ENCODE measurements at places on chromosomes 11 and 22.
A peak's percentile ranks its signal among the peaks of the same experiment; 100 is the strongest.

- peak; percentile 74 for DNase-seq
Measured at GRCh38 chr22:37843741-37844089, 419 bp downstream of the ANKRD54 start.

DNA sequence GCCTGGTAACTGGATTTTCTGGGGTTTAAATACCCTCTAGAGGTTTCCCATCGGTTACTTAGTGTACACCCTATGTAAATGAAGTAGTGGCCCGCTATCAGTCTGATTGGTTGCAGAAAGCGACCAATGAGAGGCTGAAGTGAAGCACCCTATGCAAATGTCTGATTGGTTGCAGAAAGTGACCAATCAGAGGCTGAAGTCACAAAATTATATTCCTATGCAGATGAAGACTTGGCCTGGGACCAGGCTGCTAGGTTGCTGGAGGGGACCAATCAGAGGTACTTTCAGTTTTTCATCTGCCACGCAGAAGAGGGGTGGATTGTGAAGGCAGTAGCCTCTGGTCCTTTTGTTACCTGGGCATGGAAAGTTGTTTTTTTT, 134.8 kb downstream of the TBC1D22A start:
- no peak for DNase-seq

GRCh38 chr11:34859496-34859895, 56.7 kb downstream of the APIP start:
- DNase-seq = no peak

DNA sequence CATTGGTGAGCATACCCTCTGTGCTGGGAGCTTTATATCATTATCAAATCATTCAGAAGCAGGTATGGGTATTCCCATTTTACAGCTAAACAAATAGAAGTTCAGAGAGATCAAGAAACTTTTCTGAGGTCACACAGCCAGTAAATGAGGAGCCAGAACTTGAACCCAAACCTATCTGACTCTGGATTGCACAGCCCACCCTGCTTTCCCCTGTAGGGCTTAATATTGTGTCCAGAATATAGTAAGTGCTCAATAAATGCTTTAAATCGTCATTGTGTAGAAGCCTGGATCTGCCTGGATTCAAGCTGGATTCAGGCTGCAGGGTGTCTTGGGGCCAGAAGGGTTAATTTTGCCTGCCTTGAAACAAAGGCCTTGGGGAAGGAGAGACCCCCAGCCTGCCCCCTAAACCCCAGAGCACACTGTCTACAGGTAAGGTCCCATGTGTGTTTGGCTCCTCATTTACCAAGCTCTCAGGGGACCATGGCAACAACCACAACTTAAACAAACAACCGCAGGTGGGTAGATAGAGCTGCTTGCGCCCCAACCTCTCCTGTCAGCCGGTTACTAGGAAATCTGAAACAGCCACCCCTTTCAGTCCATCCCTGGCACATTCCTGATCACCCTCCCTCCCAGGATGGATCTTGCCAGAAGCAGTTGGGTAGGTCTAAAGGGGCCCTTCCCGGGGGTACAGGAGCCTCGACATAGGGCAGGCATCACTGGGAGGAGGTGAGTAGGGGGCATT, 3.0 kb upstream of the SEC14L3 start:
- peak; percentile 66 for DNase-seq

- DNase-seq = no peak
Measured at GRCh38 chr22:34997633-34998299, 68.2 kb upstream of the ISX start.

DNA sequence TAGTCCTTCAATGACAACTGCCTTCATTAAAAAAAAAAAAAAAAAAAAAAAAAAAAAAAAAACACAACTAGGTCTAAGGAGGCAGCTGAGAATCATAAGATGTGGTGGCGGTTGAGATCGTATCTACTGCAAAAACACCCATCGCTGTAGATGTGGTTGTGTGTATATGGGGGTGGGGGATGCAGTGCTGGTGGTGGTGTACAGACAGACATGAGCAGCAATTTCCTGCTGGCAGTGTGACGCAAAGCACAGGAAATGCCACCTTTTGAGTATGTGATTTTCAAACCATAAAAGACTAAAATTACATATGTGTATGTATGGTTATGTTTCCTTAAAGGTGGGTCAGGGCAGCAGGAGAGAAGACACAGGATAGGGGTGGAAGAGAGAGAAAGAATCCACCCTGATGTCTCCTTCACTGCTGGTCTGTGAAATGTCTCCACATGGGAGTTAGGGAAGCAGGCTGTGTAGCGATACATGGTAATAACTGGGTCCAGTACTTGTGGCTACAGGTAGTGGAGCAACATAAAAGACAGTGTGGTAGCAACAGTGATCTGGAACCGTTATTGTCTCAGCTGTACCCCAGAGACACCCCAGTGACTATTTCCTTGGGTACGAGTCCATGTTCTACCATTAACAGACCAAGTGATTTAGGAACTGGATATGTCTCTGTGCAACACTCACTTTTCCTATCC, 57.9 kb downstream of the SYTL2 start:
- DNase-seq = no peak

GRCh38 chr11:71446942-71447688, 1.1 kb downstream of the DHCR7 start:
- DNase-seq = peak; percentile 41

GRCh38 chr11:67267188-67268080, 1.2 kb downstream of the GRK2 start:
- no peak for DNase-seq

GRCh38 chr22:46547179-46547882, 9.9 kb upstream of the CELSR1 start:
- DNase-seq = no peak

DNA sequence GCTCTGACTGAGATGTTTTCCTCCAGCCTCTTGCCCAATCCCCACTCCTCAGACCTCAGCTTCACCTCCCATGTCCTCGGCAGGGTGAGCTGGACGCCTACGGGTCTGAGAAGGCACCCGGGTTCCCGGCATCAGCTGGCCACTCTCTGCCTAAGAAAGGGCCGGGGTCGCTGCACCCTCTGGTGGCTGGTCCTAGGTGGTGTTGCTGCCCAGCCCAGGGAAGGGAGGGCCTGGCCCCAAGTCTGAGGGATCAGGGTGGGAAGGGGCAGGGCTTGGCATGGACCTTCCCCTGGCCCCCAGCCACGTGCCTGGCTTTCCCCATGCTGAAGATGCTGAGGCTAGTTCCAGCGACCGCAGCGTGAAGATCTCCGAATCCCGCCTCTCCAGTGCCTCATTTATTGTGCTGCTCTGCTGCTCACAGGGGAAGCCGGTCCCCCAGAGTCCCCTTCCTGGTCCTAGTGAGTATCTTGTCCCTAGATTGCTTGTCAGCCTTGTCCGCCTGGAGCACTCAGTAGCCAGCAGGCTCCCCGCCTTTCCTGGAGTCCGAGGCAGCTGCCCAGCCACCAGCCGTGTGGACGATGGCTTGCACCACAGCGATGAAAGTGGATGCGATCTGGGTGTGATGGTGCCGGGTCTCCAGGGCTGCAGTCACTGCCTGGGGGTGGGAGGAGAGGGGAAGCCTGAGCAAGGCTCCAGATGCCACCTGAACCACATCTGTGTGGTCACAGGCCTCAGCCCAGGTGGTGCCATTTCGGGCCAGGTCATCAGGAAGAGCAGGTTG, 2.9 kb upstream of the GGT5 start:
- no peak for DNase-seq

- no peak for DNase-seq
Measured at GRCh38 chr11:27218421-27219038, 144.5 kb downstream of the CCDC34 start.

DNA sequence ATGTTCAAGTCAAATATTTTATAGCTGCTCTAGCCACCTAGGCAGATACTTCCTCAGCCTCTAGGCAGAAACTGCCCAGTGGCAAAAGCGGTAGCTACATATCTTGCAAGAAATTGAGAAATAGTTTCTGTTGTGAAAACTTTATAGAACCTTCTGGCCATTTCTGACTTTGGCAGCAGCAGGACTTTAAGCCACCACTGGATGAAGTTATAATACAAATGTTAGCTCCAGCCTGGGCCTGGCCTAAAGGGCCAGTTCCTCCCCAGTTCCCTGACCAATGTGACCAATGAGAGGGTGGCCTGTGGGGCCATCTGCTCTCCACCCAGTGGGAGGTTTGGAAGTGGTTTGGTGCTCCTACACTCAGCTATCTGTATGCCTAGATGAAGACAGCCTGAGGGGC, 254.0 kb upstream of the NARS2 start:
- DNase-seq = no peak

DNA sequence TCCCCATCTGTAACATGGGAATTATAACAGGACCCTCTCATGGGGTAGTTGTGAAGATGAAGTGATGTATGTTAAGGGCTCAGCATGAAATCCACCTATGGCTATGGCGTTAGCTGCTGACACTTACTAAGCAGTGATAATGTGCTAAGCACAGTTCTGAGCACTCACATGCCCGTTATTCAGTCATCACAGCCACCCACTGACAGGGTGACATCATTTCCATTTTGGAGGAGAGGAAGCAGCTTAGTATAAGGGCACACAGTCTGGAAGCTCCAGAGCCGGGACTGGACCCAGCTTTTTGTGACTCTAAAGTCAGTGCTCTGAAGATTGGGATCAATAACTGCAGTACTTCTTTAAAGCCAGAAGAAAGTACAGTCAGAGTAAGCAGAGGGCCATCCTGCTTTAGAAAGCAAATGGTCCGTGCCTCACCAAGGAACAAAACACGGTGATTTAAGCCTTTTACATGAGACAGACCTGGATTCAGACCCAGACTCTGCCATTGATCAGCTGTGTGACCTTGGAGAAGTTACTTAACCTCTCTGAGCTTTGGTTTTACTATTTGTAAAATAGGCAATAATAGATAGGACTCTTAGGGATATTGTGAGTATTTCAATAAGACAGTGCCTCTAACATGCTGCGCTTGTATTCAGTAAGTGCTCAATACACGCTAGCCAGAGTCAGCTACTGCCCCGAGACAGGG, 61.5 kb downstream of the SGSM1 start:
- no peak for DNase-seq

- DNase-seq = peak; percentile 7
Measured at GRCh38 chr11:40924915-40925314, 534.5 kb downstream of the LRRC4C start.

DNA sequence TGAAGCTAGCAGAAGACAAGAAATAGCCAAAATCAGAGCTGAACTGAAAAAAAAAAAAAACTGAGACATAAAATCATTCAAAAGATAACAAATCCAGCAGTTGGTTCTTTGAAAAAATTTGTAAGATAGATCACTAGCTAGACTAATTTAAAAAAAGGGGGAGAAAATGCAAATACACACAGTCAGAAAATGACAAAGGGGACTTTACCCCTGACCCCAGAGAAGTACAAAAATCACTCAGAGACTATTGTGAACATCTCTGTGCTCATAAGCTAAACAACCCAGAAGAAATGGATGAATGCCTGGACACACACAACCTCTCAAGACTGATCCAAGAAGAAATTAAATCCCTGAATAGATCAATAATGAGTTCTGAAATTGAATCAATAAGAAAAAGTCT, 914.3 kb upstream of the API5 start:
- DNase-seq = no peak

DNA sequence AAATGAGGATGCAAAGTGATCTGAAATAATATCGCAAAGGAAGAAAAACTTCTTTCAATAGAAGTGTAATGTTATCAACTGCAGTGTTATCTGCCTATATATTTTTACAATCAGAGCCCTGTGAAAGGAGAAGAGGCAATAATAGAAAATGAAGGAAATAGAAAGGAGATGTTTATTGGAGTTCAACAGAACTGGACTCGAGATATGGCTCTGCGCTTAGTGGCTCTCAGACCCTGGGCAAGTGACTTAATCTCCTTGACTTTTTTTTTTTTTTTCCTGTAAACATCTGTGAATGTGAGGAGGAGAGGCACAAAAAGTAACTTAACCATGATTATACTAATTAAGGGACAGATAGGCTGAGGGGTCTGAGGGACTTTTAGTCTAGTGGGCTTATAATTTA, 18.9 kb downstream of the CNTF start:
- no peak for DNase-seq

DNA sequence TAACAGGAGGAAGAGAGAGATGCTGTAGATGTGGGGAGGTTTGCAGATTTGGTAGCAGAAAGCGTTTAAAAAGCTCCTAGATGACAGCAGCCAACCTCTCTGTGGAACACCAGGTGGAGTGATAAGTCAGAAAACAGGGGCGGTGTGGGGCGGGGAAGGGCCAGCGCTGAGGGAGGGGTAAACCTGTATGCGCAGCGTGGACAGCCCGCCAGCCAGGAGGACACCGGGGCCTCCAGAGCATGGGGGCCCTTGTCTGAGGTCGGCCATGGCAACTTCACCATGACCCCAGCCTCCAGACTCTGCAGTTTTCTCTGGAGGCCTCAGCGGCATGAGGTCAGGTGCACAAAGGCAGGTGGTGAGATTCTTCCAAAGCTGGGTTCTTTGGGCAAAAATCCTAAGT, 423.7 kb downstream of the BRD1 start:
- DNase-seq = no peak

DNA sequence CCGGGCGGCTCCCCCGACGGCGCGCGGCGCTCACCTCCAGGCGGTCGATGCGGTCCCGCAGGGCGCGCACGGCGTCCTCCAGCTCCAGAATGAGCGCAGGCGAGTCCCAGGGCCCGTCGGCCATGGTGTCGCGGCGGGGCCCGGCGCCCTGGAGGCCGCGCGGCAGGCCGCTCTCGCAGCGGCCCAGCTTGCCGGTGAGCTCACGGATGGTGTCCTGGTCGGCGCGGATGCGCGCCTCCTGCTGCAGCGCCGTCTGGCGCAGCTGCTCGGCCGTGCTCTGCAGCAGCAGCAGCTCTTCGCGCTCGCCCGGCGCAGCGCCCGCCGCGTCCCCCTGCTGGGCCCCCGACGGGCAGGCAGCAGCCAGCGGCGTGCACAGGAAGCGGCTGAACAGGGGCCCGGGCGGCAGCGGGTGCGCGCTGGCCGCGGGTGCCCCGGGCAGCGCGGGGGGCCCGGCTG, 599 bp downstream of the NPTXR start:
- DNase-seq = no peak

- DNase-seq = no peak
Measured at GRCh38 chr11:126639692-126640091, 284.2 kb downstream of the ST3GAL4 start.

DNA sequence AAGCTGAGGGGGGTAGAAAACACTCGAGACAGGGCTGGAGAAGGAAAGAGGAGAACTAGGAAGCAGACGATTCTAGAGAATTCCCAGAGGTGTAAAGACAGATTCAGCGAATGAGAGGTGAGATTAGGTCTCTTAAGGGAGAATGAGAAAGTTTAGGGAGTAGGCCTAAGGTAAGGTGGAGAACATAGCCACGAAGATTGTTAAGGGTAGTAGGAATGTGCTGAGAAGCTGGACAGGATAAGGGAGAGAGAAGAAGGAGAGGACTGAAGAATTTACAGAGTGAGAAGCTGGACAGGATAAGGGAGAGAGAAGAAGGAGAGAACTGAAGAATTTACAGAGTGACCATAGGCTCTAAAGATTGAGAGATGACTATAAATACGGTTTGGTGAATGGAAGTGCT, 908 bp downstream of the PPME1 start:
- DNase-seq = no peak

GRCh38 chr22:31333641-31334040, 12.5 kb downstream of the PATZ1 start:
- DNase-seq = no peak
